ENCODE measurements at places on chromosomes 6 and 20. TPM values are rescaled to one million over a fixed set of nuclear protein-coding genes. Genes with fewer than 3 reads are reported as not detected.

WFDC5 gene
- not detected for total RNA-seq

SMPDL3A gene
- 0.47 TPM for total RNA-seq

ABRACL gene
- total RNA-seq, result 129 TPM

RAMACL gene
- 0.29 TPM for total RNA-seq

KHDC1L gene
- not detected for total RNA-seq

KCTD20 gene
- 62.4 TPM for total RNA-seq

PRDM13 gene
- total RNA-seq, result not detected

JPH2 gene
- not detected for total RNA-seq

ZC3H12D gene
- total RNA-seq, result 96.7 TPM

IL17A gene
- not detected for total RNA-seq

SIRPD gene
- not detected for total RNA-seq

GGTLC1 gene
- not detected for total RNA-seq

RIMS4 gene
- not detected for total RNA-seq

KCNK15 gene
- total RNA-seq, result 1.1 TPM

HSPA12B gene
- not detected for total RNA-seq

MYMX gene
- not detected for total RNA-seq

DHX35 gene
- total RNA-seq, result 17.2 TPM

LCA5 gene
- 0.17 TPM for total RNA-seq

C6orf52 gene
- total RNA-seq, result 3.6 TPM

LIN28B gene
- total RNA-seq, result not detected

MYLK2 gene
- 0.44 TPM for total RNA-seq

PLA2G7 gene
- not detected for total RNA-seq

IL17F gene
- not detected for total RNA-seq

RALY gene
- total RNA-seq, result 147 TPM

CCND3 gene
- 351 TPM for total RNA-seq

ULBP1 gene
- 0.99 TPM for total RNA-seq

CRISP3 gene
- total RNA-seq, result not detected

HFE gene
- 0.13 TPM for total RNA-seq

FAM184A gene
- total RNA-seq, result 9.0 TPM

LST1 gene
- 66.6 TPM for total RNA-seq

THBS2 gene
- not detected for total RNA-seq

PTGIS gene
- total RNA-seq, result 40.6 TPM

CDH4 gene
- not detected for total RNA-seq

LAMA4 gene
- not detected for total RNA-seq

SMLR1 gene
- total RNA-seq, result not detected

LYRM4 gene
- total RNA-seq, result 47.1 TPM

TXLNB gene
- total RNA-seq, result not detected

TTK gene
- 22.4 TPM for total RNA-seq

KIF13A gene
- total RNA-seq, result not detected

CLVS2 gene
- not detected for total RNA-seq

CCN6 gene
- total RNA-seq, result 0.17 TPM

USP49 gene
- 5.3 TPM for total RNA-seq

TRAPPC3L gene
- total RNA-seq, result not detected

SLC22A16 gene
- not detected for total RNA-seq

POU5F1 gene
- not detected for total RNA-seq

IMPG1 gene
- total RNA-seq, result not detected

SLC35D3 gene
- total RNA-seq, result not detected

AIF1 gene
- total RNA-seq, result 55.5 TPM

MATN4 gene
- 2.1 TPM for total RNA-seq

ZNF311 gene
- 0.80 TPM for total RNA-seq

LHFPL5 gene
- total RNA-seq, result not detected

HTR1E gene
- not detected for total RNA-seq

MMP24OS gene
- 25.0 TPM for total RNA-seq

All from activated T-helper 1 cell treated with anti-CD3 and anti-CD28 coated beads, Interleukin-12 subunit alpha, Interleukin-12 subunit beta, Interleukin-2, Interleukin-4 antibody, amounts not matched to agents 30 ng/mL and 10 ng/mL and 1 ng/mL, durations not matched to agents 14 hours and 24 hours and 36 hours (primary cell).